ENCODE measurements at places on chromosomes 6 and 20.

DNA sequence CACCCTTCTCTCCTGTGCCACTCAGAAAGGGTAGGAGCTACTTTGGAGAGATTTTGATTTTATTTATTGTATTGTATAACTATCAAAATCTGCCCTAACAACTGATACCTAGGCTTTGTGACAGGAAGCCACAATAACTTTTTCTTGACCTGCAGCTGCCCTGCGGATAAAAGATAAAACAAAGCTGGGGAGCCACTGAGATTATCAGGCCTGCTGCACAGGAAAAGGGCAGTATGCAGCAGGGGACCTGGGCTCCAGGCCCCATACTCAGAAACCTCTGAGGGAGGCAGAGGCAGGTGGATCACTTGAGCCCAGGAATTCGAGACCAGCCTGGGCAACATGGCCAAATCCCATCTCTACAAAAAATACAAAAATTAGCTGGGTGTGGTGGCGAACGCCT is 980 bp upstream of the SNX21 start:
- DNase-seq = no peak

DNA sequence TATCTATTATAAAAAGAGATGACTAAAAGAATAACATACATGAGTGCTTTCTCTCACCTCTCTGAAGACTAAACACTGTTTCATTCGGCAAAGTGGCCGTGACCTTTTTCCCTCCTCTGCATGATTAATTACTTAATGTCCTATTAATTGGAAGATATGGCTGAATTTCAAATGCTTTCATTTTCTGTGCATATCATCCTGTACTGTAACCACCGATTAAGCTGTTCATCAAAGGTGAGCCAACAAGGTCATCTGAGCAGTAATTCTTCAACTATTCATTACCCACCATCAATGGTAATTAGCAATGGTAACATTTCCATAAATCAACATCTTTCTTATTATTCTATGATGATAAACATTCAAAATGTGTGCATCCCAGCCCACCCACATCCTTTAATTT is 125.2 kb downstream of the PTPRK start:
- no peak for DNase-seq

GRCh38 chr20:4767084-4767483 is 45.4 kb downstream of the PRND start:
- no peak for DNase-seq

DNA sequence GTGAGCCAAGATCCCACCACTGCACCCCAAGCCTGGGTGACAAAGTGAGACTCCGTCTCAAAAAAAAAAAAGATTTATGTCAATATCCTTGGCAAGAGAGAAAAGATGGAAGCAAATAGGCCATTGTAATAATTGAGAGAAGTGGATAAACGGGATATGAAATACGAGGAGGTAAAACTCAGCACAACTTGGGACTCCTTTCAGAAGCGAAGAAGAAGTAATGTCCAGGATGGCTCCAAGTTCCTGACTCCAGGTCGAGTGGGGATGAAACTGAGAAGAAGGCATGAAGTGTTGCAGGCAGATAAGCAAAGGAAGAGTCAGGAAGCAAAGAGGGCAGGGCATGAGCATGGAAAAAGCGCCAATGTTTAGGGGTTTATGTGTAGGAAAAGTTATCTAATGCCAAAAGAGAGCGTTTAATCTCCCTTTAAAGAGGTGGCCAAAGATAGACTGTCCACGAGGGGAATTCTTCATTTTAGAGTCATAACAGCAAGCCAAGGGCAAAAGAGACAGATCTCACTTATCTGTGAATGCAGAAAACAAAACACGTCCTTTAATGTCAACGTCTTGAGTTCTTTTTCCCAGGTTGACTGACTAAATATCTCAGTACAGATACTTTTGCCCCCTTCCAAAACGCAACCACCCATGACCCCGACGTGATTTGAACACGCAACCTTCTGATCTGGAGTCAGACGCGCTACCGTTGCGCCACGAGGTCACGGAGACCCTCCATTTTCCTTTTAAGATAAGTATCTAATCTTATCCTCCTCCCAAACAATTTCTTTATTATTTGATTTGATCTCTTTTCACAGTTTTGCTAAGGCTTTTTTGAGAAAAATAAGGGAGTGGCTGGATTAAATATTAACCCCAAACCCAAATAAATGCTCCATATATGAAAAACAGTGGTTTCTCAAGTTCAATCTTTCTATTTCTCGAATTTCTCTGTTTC is 46.3 kb upstream of the BTN3A2 start:
- no peak for DNase-seq

GRCh38 chr6:65052626-65053025 is 654.4 kb downstream of the EYS start:
- DNase-seq = no peak

GRCh38 chr6:14381829-14382677 is 264.5 kb downstream of the CD83 start:
- DNase-seq = no peak

DNA sequence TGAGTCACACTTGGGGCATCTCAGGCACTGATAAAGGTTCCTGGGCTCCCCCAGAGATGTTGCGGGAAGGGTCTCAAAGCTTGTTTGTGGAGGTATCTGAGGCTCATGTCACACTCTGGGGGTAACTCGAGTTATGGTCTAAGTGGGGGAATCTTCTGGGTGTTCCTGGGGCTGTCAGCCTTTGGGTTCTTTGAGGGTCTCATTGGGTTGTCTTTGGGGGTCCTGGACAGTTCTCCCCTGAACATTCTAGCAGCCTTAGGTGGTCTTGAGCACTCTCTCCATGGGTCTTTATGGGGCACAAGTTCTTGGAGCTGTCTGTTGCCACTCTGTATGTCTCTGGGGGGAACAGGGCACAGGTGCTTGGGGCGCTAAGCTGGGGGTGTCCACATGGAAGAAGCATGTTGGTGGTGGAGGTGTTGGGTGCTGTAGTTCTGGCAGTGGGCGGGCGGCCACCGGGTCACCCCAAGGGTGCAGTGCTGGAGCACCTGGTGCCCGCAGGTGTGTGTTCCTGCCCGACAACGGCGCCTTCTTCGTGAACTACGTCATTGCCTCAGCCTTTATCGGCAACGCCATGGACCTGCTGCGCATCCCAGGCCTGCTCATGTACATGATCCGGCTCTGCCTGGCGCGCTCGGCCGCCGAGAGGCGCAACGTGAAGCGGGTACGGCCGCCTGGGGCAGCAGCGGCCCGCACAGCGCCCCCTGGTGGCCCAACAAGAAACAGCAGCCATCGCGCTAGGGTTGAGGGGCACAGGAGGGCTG is 7.1 kb upstream of the CAPN11 start:
- peak; percentile 21 for DNase-seq

- DNase-seq = no peak
Measured at GRCh38 chr20:2446845-2447244, 23.7 kb downstream of the SNRPB start.

DNA sequence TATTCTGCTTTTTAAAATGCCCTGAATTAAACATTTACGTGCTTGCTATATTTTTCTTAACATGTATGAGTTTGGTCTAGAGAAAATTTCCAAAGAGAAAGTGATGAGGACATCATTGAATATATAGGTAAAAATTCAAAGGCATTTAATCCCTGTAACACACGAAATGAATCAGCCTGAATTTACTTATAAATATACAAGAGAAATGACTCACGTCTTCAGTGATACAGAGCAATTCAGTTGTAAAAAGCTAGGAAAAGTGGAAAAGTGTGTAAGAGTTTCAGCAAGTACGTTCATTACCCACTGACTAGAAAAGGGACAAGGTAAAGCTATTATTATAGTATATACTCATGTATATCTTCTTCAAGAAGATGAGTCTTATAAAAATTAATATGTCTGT is 124.8 kb downstream of the HIVEP1 start:
- no peak for DNase-seq

- DNase-seq = no peak
Measured at GRCh38 chr6:21836277-21836676, 242.7 kb downstream of the SOX4 start.

GRCh38 chr6:46080111-46080510 is 49.7 kb upstream of the ENPP4 start:
- DNase-seq = no peak

- no peak for DNase-seq
Measured at GRCh38 chr6:50236164-50236563, 186.4 kb upstream of the DEFB112 start.

GRCh38 chr6:83221889-83222479 is 28.8 kb downstream of the RWDD2A start:
- DNase-seq = no peak

- DNase-seq = no peak
Measured at GRCh38 chr6:84546427-84546914, 217.9 kb downstream of the TBX18 start.

DNA sequence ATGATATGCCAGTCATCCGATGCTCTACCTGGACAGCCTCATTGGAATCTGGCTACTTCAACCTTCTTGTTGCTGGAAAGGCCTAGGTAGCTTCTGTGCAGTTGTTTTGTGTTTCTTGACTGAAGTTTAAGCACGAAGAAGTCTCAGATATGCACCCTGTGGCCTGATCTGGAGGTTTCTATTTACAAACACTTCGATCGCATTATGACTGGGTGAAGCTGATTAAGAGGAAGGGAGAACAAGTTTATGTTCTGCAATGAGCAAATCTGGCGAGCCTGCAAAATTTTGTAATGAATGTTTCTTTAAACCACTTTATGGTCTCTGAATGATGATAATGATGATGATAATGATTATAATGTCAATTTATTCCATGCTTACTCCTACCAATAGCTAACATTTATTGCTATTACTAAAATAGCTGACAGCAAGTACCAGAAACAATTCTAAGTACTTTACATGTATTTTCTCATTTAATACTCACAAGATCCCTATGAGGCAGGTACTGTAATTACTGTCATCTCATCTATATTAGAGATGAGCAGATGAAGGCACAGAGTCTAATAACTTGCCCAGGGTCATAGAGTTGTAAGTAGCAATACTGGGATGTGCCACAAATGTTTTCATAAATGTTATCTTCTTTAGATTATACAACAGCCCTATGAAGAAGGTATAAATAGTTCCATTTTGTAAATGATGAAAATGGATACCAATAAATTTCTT is 126.1 kb upstream of the UST start:
- DNase-seq = no peak

- DNase-seq = no peak
Measured at GRCh38 chr6:159089443-159089842, 44.7 kb upstream of the TAGAP start.

DNA sequence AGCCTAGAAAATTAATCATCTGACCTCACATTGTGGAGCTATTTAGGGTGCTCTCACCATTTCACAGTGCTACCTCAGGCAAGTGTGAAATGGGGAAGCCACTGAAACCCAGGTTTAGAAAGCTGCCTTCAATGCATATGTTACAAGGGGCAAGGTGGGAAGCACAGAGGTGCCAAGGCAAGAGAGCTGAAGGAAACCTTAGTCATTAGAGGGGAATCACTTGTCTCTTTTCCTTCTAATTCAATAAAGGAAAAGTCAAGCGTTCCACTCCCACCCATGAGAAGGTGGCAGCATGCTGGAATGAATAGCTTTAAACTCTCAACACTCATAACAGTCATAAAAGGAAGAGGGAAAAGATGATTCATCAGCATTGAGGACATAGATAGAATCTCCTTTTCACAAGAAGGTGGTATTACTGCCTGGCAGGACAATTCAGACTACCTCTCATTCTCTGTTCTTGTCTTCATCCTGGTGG is 251.9 kb upstream of the IRAK1BP1 start:
- no peak for DNase-seq

- DNase-seq = no peak
Measured at GRCh38 chr20:41540918-41541317, 77.3 kb downstream of the CHD6 start.

GRCh38 chr6:102039441-102039840 is 645.9 kb downstream of the GRIK2 start:
- no peak for DNase-seq

DNA sequence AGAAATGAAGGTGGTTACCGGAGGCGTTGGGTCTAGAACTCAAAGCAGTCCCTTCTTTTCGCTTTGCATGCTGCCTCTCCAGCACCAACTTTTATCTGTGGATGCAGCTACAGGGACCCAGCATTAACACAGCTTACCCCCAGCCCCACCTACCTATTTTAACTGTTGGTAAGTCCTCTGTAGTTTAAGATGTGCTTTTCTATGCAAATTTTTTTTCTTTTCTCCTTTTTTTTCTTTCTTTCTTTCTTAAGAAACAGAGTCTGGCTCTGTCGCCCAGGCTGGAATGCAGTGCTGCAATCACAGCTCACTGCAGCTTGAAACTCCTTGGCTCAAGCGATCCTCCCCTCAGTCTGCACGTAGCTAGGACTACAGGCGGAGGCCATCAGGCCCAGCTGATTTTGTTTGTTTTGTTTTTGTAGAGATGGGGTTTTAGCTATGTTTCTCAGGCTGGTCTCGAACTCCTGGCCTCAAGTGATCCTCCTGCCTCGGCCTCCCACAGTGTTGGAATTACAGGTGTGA is 6.5 kb upstream of the USP45 start:
- no peak for DNase-seq

Data from anterior cingulate cortex (tissue), 58 donors.